ENCODE measurements at places on chromosomes 1 and 21. TPM values are rescaled to one million over a fixed set of nuclear protein-coding genes. Genes with fewer than 3 reads are reported as not detected.

- no peak overlapping the region for H3K27ac ChIP-seq
- DNase-seq: no peak
- no peaks in the 10 kb centered on the region for H3K36me3 ChIP-seq
- no peak overlapping the region for H3K4me3 ChIP-seq
- H3K27me3 ChIP-seq: peaks cover 29% of the 10 kb centered on the region
Observed at GRCh38 chr1:202979459-202979858, 12.4 kb upstream of the CYB5R1 start.

DNA sequence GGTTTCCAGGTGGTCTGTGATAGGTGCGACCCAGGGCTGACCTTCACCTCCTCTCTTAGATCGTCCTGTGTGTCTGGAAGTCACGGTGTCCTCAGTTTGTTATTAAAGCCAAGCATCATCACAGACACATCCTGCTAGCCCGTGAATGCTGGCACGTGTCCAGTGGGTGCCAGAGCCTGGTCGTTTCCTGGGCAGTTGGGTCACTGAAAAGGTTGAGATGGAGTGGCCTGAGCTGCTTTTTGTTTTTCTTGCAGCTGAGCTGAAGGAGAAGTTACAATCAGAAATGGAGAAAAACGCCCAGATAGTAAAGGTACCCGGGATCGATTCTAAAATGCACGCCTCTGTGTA, 23.2 kb downstream of the PCNT start:
- H3K36me3 ChIP-seq: peaks cover 28% of the 10 kb centered on the region
- DNase-seq: no peak
- H3K4me3 ChIP-seq: no peak overlapping the region
- no peaks in the 10 kb centered on the region for H3K27me3 ChIP-seq
- H3K4me1 ChIP-seq: no peaks in the 10 kb centered on the region

DNA sequence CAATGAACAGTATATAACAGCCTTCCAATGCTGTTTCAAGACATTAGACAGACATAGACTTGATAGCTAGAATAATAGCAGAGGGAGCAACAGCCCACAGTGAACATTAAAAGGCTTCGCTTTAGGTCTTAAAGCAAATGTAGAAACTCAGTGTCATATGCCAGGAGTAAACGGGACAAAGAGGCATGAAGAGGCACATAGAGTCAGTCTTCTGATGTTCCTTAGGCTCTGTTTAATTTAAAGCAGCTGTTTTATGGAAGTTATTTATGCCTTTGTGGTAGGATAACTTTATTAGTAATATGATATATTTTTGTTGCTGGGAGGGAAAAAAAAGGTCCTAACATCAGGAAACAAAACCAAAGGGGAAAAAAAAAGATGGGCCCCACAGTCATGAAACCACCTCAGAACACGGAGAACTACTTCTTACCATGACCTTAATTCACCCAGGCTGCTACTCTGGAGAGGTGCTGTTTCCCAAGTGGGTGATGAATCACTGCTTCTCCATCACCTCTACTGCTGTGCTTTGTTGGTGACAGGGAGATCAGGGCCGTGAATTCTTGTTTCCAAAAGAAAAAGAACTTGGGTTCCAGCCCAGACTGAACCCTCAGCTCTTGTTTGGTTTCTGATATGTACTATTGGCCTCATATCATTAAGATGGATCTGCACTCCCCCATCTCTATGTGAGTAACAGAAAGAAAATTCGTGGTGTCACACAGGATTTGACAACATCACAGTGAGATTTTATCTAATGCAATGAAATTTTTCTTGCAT, 616.9 kb downstream of the KIF26B start:
- peak overlapping the region; percentile 22 for H3K4me3 ChIP-seq
- no peaks in the 10 kb centered on the region for H3K36me3 ChIP-seq
- H3K27me3 ChIP-seq: no peaks in the 10 kb centered on the region
- H3K4me1 ChIP-seq: peaks cover 37% of the 10 kb centered on the region

OR2L2 gene
- not detected for total RNA-seq

SPRR3 gene
- not detected for total RNA-seq

Measured in GM23248 (cell line).